Adrenal gland (tissue), 19 donors: ENCODE measurements at places on chromosomes 1 and 21. TPM values are rescaled to one million over a fixed set of nuclear protein-coding genes. Genes with fewer than 3 reads are reported as not detected.

The ATP1A4 gene
- total RNA-seq = 0.96 TPM

The TLCD4 gene
- 20.2 TPM for total RNA-seq

The ANKRD34A gene
- 0.54 TPM for total RNA-seq

The NBPF6 gene
- total RNA-seq = not detected

The KRTAP21-2 gene
- total RNA-seq = not detected

The UMODL1 gene
- total RNA-seq = 0.10 TPM

DNA sequence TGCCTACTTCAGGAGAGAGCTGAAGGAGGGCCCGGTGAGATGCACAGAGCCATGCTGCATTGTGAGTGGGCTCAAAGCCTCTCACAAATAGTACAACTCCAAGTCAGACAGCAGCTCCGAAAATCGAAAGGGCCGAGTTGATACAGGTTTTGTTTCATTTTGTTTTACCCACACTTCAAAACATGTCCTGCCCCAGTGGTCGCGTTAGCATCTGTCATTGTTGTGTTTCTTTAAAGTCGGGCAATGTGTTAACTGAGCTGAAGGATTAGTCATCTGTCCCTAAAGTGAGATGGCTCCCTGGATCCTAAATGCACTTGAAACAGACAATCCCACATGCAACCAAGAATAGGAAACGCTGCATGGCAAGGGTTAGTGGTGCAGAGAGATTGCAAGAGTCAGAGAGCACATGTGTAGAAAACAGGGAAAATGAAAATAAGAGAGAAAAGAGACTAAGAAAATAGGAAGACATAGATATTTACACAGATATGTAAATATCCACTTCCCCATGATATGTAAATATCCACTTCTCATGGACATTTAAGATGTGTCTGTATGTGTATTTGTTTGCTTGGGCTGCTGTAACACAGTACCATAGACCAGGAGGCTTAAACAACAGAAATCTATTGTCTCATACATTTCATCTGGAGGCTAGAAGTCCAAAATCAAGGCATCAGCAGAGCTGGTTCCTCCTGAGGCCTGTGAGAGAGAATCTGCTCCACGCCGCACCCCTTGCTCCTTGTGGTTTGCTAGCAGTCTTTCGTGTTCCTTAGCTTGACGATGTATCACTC, 131.4 kb upstream of the RAB4A start:
- no peaks in the 10 kb centered on the region for H3K4me1 ChIP-seq
- no peak for DNase-seq
- H3K27me3 ChIP-seq = no peaks in the 10 kb centered on the region
- H3K36me3 ChIP-seq = no peaks in the 10 kb centered on the region
- no peak overlapping the region for H3K27ac ChIP-seq
- no peak overlapping the region for H3K4me3 ChIP-seq

DNA sequence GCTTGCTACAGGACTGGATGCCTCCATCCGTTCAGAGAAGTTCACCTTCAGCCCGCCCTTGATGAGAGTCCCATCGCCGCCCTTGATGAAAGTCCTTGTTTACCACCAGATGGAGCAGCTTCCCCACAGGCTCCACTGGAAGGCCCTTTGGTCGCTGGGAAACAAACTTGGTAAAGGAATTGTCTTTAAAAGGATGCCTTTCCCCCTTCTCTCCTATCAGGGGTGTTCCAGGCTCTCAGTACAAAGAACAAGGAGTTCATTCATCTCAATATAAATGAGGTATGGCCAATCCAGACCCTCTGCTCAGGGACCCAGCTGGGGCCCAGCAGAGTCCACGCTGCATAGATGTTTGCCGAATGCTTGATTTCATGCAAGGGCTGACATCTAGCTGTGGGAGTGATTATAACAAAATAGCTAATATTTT, 50.8 kb downstream of the CAPN9 start:
- no peaks in the 10 kb centered on the region for H3K27me3 ChIP-seq
- no peaks in the 10 kb centered on the region for H3K36me3 ChIP-seq
- no peak overlapping the region for H3K4me3 ChIP-seq

- no peak overlapping the region for H3K27ac ChIP-seq
- DNase-seq = no peak
- no peak overlapping the region for H3K4me3 ChIP-seq
- no peaks in the 10 kb centered on the region for H3K27me3 ChIP-seq
Observed at GRCh38 chr1:178262120-178262500, 168.2 kb downstream of the RASAL2 start.

DNA sequence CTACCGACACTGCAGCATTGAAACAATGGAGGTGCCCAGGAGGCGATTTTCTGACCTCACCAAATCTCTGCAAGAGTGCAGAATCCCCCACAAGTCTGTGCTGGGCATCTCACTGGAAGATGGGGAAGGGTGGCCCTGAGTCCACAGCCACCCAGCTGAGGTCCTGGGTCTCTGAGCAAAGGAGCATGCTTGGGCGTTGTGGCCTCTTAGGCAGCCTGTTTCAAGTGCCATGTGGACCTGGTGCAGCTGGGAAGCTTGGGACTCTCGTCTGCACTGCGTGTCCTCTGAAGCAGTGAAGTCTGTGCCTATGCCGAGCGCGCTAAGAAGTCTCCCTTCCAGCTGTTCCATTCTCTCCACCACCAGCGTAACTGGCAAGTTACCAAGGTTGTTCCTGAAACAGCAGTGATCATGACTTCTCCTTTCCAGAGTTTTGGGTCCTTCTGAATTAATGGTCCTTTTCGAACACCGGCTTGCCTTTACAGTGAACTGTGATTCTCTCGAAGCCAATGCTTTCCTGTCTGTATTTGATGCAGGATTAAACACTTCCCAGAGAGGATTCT, 5.0 kb upstream of the PLA2G2C start:
- H3K27ac ChIP-seq = no peak overlapping the region
- H3K27me3 ChIP-seq = no peaks in the 10 kb centered on the region
- no peaks in the 10 kb centered on the region for H3K36me3 ChIP-seq
- peaks cover 13% of the 10 kb centered on the region for H3K4me1 ChIP-seq
- H3K4me3 ChIP-seq = no peak overlapping the region
- DNase-seq = no peak

DNA sequence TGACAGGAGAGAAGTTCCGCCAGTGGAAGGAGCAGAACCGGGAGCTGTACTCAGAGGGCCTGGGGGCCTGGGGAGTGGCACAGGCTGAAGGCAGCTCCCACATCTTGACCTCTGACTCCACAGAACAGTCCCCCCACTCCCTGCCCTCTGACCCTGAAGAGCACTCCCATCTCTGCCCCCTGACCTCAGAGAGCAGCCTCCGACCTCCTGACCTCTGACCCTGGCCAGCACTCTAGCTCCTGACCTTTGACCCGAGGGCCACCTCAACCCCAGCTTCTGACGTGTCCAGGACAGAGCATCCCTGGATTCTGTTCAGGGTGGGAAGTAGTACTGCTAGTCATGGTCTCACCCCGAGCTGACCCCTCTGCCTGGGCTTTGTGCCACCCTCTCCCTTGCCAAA, 1.1 kb upstream of the CATSPER4 start:
- no peak for DNase-seq
- no peaks in the 10 kb centered on the region for H3K27me3 ChIP-seq
- no peaks in the 10 kb centered on the region for H3K4me1 ChIP-seq
- H3K36me3 ChIP-seq = no peaks in the 10 kb centered on the region

DNA sequence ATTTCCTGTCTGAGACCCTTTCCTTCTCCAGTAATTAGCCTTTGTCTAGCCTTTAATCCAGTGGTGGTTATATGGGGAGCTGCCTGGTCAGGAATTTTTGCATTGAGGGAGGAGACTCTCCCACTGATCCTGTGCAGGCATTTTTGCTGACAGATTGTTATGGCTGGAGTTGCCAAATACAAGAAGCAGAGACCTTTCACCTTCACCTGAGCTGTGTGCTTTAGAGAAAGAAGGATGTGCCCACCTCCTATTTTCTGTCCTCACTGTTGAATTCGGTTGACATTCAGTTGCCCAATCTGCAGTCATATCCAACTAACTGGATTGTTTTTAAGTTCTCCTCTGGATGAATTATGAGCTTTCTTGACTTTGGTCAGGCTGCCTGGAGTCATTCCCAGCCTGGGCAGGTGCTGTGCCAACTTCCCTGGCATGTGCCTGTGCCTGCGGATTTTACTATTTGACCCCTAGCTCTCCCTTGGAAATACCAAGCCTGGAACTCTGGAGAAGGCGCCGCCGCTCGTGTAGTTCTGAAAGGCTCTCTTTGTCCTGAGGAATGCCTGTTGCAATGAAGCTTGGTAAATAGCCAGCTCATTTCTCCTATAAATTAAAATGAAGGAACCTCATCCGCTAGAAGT, 143.9 kb downstream of the NOS1AP start:
- H3K4me3 ChIP-seq = no peak overlapping the region
- peak; percentile 85 for DNase-seq

DNA sequence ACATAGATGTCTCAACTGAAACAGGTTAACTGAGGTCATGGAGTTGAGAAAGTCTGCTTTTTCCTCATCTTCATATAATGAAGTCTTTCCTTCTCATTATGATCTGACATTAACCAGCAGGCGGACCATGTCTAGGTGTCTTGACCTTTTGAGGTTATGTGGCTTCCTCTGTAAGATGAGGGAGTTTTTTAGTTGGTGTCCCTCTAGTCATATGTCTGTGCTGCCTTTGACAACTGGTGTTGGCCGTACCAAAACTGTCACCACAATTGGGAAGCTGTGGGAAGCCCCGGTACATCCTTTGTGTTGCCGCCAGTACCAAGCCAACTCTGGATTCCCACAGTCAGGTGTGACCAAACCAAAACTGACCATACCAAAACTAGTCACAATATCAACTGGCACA, 105.1 kb downstream of the PBX1 start:
- no peaks in the 10 kb centered on the region for H3K36me3 ChIP-seq
- DNase-seq = no peak
- H3K27ac ChIP-seq = no peak overlapping the region
- no peaks in the 10 kb centered on the region for H3K27me3 ChIP-seq

GRCh38 chr1:212908971-212909370, 41.4 kb upstream of the VASH2 start:
- H3K27ac ChIP-seq = no peak overlapping the region
- H3K36me3 ChIP-seq = no peaks in the 10 kb centered on the region
- no peak for DNase-seq
- no peak overlapping the region for H3K4me3 ChIP-seq

DNA sequence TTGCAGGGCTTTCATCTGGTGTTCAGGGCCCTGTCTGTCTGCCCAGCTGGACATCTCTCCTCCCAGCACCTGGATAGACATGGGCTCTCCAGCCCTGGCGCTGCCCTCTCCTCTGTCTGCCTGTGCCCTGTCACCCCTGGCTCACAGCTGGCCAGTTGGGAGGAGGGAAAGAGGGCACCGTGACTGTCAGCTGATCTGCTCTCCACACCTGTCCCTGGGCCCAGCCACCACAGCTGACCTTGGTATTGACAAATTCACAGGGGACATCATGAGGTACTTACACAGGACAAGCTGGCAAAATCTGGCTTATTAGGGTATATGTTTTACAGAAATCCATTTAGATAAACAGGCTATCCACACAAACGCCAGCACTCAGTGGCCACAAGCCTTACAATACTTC, 8.3 kb downstream of the TNR start:
- no peak overlapping the region for H3K27ac ChIP-seq
- H3K27me3 ChIP-seq = no peaks in the 10 kb centered on the region
- H3K4me3 ChIP-seq = no peak overlapping the region
- no peaks in the 10 kb centered on the region for H3K36me3 ChIP-seq
- H3K4me1 ChIP-seq = no peaks in the 10 kb centered on the region

DNA sequence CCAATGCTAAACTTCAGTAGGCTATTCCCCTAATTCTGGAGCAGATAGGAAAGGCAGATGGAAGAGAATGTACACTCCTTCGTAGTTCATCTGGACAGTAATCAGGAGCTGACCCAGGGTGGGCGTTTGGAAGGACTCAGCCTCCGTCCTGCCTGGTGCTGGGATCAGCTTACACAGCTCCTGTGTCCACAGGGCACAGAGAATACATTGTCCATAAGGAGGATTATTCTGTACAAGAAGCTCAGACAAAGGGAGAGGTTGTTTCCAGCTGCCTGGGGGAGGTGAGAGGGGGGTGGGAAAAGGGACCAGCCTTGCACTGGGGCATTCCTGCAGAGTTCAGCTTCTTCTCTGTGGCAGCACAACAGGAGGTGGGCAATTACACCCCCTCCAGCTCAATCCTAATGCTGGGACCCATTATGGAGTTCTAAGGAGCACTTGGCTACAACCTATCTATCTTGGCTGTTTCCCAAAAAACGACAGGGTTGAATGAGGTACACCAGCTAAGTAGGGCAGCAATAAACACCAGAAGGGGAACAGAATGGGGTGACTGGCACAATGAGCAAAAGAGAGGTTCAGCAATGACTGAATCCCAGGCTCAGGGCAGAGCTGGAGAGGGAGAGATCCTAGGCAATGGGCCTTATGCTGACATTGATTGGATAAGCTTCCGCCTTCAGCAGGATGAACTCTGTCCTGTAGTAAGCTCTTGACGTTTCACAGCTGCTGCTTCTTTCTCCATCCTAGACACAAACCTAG, 7.4 kb downstream of the MED8 start:
- H3K4me3 ChIP-seq = no peak overlapping the region
- DNase-seq = no peak
- H3K27me3 ChIP-seq = no peaks in the 10 kb centered on the region
- peak overlapping the region; percentile 61 for H3K27ac ChIP-seq
- peaks cover 52% of the 10 kb centered on the region for H3K36me3 ChIP-seq
- peaks cover 12% of the 10 kb centered on the region for H3K4me1 ChIP-seq

DNA sequence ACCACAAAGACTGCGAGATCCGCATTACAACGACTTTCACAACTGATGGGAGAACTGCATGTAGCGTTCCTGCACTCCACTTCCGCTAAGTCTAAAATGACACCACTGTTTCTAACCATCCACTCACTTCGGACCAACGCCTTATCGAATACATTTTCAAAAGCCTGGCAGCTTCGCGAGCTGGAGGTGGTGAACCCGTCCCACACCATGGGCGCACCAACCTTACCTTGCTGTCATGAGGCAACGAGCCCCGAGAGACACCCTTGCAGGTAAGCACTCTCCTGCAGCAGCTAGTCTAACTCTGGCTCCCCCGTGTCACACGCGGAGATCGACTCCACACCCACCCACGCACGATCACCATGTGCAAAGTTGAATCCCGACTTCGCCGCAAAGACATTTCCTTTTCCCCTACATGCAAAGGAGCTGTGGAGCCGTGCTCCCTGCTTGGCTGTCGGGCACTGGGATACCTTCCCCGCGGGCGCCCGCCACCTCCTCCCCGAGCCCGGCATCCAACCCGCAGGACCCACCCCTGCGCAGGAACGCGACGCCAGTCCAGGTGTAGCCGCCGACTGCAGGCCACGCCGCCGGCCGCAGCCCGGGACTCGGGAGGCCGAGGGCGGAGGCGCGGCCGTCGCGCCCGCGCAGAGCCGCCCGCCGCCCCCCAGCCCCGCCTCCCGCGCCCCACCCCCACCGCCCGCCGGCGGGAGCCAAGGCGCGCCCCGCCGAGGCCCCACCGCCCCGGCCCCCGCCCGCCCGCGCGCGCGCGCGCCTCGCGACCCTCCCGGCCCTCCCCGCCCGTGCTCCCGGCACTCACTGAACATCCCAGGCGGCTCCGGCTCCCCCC, 629 bp downstream of the TAF5L start:
- H3K36me3 ChIP-seq = no peaks in the 10 kb centered on the region
- no peaks in the 10 kb centered on the region for H3K27me3 ChIP-seq
- H3K4me3 ChIP-seq = peak overlapping the region; percentile 92
- peak; percentile 55 for DNase-seq
